Activated T-cell treated with anti-CD3 and anti-CD28 coated beads, Interleukin-2, amount 50 U/mL, for 4 hours (primary cell): ENCODE measurements at places on chromosomes 7 and 10.

DNA sequence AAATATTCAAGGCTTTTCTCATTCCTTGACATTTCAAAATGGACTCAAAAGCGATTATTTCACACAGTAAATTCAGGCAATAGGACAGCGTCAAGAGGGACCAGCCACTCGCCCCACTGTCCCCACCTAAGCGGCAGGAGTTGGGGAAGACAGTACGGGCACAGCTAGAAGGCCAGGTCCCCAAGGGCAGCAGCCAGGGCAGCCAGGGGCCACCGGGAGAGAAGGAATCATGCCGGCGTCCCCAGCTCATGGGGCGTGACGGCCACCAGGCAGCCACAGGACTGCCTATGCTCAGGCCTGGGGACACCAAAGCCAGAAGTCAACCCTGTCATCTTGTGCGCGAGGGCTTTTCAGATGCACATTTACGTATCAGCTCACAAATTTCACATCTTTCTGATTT, 225.7 kb upstream of the PPP2R2D start:
- no peak for DNase-seq

GRCh38 chr7:87058744-87059524, 520 bp downstream of the ELAPOR2 start:
- peak; percentile 10 for DNase-seq

DNA sequence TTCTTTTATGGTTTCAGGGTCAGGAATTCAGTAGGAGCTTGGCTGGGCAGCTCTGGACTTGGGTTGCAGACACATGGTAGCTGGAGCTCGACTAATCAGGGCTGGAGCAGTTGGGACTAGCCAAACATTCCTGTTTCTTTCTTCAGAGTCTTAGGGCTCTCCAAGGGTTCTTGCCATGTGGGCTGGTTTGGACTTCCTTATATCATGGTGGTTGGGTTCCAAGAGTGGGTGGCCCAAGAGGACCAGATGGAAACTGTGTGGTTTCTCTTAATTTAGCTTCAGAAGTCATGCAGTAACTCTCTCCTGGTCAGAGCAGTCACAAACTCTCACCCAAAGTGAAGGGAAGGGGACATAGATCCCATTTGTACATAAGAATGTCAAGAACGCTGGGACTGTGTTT, 270.1 kb upstream of the FZD1 start:
- no peak for DNase-seq

DNA sequence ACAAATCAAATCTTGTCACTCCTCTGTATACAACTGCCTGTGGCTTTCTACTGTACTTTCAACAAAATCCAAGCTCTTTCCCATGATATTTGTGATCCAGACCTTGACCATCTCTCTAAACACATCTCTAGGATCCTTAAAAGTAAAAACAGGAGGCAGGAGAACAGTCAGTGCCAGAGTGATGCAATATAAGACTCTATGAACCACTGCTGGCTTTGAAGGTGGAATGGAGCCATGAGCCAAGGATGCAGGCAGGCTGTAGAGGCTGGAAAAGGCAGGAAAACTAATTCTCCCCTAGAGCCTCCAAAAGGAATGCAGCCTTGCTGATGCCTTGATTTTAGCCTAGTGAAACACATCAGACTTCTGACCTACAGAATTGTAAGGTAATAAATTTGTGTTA, 45.5 kb upstream of the LRRN3 start:
- no peak for DNase-seq

DNA sequence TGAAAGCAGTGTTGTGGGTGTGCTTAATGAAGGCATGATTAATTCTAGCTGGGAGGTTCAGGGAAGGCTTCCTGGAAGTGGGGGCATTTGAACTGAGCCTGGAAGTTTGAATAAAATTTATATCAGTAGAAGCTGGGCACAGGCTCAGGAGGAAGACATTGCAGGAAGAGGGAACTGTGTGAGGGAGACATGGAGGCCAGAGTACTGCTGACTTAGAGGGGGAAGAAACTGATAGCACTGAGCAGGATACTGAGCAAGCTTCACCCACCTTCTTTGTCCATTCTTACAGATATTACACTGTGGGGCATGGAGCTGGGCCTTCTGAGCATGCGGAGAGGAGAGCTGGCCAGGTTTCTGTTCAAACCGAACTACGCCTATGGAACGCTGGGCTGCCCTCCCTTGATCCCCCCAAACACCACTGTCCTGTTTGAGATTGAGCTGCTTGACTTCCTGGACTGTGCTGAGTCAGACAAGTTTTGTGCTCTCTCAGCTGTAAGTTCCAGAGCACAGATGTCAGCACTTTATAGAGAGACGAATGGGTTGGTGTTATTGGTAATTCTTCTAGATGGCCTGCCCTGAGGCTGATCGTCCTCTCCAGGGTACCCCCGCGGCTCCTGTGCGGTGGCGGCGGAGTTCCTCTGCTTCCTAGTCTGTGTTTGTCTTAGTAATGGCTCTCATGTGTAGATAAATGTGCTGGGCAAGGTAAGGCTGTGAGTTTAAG, 2.1 kb downstream of the FKBP6 start:
- no peak for DNase-seq

GRCh38 chr7:113487925-113488731, 369.8 kb upstream of the SMIM30 start:
- no peak for DNase-seq
